ENCODE measurements at places on chromosomes 7 and 10.

GRCh38 chr7:33923440-33924229, 18.3 kb downstream of the BMPER start:
- no peak for DNase-seq

DNA sequence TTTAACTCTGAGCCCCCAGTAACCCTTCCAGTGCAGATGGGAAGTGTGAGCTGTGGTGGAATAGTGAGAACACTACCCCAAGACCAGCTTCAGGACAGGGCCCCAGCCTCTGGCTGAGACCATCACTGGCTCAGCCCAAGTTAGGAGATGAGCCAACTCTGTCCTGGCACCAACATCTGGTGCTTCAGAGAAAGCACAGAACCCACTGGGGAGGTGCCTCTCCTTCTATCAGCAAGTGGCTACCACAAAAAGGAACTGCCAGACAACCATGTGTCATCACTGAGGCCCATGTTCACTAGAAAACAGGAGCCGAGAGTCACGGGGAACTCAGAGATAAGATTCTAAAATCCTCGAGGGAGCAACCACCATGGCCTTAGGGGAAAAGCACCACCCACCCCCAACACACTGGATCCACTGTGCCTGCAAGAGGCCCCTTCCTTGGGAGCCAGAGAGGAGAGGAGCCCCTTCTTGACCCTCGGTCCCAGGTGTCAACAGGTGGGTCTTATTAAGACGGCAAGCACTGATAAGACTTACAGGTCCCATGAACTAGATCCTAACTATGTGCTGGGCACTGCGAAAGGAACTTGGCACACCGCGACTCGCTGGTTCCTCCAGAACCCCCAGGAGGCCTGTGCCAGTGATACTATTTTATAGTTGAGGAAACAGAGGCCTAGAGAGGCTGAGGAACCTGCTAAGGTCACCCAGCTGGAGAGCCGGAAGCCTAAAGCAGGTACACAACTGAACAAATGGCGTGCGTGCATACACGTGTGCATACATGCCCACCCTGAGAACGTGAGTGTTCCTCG, 102.7 kb downstream of the FAM53B start:
- DNase-seq = peak; percentile 64

DNA sequence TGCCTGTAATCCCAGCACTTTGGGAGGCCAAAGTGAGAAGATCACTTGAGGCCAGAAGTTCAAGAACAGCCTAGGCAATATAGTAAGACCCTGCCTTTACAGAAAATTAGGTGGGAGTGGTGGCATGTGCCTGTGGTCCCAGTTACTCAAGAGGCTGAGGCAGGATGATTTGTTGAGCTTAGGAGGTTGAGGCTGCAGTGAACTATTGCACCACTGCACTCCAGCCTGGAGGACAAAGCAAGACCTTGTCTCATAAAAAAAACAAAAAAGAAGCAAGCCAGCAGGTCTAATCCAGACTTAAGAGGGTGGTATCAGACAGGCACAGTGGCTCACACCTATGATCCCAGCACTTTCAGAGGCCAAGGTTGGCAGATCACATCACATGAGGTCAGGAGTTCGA, 24.5 kb upstream of the KCTD7 start:
- DNase-seq = no peak

DNA sequence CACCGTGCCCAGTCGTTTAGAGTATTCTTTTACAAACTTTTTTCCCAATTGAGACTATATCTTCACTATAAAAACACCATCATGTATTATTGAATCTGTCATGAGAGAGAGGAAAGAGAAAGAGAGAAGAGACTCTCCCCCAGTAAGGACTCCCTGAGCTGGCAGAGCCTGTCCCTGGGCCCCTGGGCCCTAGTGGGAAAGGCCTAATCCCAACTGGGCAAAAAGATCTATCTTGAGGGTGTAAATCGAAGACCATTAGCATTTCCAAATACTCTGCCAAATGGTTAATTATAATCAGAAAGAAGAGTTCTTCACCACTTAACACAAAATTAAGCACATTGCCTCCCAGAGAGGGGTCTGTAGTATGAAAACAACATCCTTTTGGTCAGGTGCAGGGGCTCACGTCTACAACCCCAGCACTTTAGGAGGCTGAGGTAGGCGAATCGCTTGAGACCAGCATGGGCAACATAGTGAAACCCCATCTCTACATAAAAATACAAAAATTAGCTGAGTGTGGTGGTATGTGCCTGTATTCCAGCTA, 108.2 kb downstream of the SKIDA1 start:
- no peak for DNase-seq

DNA sequence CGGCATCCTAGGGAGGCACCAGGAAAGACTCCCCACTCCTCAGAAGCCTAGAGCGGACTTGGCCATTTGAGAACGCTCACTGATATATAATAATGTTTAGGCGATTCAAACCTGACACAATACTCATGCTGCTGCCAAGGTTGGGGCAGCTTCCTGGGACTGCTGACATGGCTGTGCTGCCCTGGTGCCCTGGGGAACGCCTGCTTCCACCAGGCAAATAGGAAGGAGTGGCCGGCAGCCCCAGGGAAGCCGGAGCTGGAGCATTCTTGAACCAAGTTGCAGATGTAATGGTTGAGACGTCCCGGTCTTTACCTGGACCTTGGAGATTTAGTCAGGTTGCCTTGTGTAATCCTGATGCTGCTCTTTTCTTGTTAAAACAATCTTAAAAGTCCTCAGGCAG, 8.8 kb downstream of the GDF10 start:
- DNase-seq = no peak

- no peak for DNase-seq
Observed at GRCh38 chr10:73827346-73828089, 16.1 kb upstream of the NDST2 start.

DNA sequence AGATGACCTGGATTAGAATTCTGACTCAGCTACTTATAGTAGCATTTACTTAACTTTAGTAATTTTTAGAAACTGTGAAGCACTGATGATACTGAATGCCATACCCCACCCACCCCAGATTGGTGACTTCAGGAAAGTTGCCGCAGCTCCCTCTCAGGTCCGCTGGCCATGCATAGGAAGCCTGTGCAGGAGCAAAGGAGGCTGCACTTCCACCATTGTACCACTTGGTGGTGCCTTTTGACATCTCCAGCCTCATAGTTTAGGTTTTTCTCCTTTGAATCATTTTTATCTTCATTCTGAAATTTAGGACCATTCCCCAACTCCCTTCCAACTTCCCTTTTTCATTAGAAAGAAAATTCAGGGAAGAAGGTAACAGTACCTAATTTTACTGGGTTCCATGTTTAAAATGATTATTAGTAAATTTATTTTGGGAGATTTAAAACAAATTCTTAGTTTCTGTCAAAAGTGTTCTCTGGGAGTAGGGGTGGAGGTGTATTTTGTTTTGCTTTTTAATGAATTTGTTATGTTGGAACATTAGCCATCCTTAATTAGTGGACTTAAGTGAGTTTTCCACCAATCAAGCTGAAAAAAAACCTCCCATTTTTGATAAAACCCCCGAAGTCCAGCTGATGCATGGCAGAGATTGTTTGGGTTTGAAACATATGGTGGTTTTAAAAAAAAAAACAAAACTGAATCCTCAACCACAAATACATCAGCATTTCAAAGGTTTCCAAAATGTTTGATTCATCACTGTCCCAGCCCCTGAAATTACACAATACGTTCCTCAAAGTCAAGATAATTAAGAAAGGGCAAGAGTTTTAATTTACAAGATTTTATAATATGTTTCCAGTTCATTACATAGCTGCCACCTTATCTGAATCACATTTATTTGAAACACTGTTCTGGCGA, 109.6 kb downstream of the WNT2 start:
- DNase-seq = peak; percentile 78

- no peak for DNase-seq
Observed at GRCh38 chr10:79045566-79046175, 23.1 kb upstream of the ZMIZ1 start.

- no peak for DNase-seq
Observed at GRCh38 chr10:77619964-77620703, 17.5 kb downstream of the KCNMA1 start.

GRCh38 chr7:66296001-66296521, 90.9 kb downstream of the TPST1 start:
- peak; percentile 90 for DNase-seq

DNA sequence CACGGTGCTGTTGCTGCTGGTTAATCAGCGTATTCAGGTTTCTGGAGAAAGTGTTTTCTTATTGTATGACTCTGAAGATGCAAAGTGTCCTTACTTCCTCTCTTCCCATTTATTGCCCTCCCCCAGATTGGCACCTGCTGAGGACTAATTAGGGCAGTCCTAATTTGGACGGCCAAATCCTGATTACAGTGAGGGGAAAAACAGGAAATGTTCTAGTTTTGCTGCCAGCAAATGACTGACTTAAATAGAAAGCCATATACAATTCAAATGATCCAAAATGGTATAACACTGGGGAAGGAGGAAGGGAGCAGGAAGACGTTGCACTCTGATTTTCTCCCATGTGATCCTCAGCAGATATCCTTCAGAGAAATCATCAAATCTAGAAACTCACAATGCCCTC, 222.4 kb upstream of the LRGUK start:
- DNase-seq = no peak

DNA sequence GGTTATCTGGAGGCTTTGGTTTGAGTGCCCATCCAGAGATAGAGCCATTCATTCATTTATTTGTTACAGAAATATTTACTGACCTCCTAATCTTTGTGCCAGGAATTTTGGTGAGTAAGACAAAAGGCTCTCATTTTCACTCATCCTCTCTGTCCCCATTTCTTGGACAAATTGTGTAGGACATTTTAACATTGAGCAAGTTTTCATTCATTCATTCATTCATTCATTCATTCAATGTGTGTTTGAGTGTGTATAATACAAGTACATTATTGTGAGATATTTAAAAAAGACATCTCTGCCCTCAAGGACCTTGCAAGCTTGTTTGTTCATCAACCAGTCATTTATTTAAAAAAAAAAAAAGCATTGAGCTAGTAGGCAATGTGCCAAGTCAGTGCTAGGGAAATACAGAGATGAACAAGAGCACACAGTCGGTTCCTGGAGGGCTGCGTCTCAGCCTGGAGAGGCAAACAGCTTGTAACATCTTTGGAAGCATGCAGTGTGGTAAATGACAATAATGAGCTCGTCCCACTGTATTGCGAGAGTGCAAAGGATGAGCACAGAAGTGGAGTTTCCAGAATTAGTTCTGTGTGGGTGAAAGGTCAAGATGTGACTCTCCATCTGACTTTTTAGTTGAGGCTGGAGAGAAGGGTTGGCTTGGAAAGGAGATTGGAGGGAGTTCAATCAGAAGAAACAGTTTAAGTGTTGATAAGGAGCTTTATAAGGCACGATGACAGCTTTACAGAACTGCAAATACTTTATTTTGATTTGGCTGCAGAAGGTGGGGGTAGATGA, 50.5 kb upstream of the HBP1 start:
- peak; percentile 44 for DNase-seq

DNA sequence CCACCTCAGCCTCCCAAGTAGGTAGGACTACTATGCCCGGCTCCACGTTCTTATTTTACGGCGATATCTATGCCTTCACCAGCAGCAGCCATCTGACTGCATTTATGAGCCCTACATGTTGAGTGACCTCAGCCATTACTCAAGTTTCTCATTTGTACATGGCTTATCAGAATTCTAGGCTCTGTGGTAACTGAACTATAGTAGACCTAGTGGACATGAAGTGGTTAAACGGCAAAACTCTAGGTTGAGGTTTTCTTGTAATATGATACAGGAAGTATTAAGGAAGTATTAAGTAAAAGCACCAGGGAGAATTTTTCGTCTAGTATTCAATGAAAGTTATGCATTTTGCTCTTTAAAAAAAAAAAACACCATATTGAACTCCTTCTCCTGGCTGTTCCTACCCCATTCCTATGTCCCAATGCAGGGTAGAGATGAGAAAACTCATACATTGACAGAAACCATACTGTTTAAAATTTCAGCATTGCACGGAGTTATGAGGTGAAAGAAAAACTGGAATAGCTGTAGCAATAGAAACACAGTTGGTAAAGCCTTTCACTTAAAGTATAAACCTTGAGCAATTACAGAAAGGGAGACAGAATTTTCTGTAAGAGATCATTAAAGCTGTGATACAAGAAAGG, 39.8 kb upstream of the EPC1 start:
- no peak for DNase-seq

DNA sequence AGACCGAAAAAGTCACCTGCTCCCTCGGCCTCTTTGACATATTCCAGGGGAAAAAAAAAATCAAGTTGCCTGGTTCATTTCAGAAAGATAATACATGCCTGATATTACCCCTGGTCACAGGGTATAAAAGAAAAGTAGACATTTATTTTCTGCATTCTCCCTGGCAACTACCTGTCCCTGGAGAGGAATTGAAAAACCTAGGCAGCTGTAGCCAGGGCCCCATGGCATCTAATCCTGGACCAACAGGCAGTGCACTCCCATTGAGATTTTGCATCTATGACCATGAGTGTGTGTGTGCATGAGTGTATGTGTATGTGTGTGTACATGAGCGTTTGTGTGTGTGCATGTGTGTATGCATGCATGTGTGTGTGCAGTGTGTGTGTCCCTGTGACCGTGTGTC, 338.2 kb upstream of the PFKP start:
- no peak for DNase-seq

DNA sequence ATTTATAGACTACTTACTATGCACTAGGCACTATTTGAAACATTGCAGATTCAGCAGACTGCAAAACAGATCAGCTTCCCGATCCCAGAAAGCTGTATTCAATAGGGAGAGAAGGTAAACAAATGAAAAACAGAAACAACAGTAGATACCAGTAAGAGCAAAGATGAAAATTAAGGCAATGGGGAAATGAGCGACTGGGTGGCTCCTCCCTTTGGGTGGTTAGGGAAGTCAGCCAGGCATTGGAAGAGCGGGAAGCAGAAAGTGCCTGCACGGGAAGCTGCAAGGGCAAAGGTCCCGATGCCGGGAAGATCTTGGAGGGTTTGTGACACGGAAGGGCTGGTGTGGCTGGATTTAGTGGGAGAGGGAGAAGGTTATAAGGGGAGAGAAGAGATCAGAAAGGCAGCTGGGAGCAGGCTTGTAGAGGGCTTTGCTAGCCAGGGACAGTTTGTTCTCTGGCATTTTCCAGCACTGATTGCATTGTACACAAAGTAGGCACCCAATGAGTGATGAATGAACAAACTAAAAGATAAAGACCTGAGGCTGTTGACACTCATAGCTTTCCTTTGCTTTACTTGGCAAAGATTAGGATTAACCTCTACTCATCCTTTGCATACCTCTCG, 67.8 kb downstream of the NAMPT start:
- peak; percentile 23 for DNase-seq

GRCh38 chr10:48506147-48506917, 98.5 kb downstream of the ARHGAP22 start:
- peak; percentile 37 for DNase-seq

DNA sequence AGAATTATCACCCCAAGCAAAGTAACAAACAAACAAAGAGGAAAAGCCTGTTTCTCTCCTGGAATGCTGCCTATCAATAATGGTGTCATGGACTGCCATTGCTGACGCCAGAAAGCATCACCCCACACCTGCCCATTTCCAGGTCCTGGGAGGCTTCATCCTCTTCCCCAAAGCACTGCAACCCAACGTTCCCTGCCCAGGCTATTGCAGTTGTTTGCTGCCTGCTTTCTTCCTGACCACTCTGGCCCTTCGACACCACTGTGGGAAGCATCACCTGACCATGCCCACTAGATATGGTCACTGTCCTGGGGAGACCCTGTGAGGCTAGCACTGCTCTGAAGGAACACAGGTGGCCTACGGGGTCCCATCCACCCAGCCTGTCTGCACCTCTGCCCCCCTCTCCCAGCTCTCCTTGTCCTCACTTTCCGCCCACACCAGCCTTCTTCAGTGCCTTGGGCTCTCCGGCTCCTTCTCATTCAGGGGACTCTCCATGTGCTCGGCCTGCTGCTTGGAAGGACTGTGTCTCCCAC, 439.6 kb downstream of the GLRX3 start:
- no peak for DNase-seq

GRCh38 chr10:27611236-27611635, 107.1 kb downstream of the RAB18 start:
- DNase-seq = peak; percentile 94
